CD8-positive, alpha-beta memory T cell (primary cell): ENCODE measurements at places on chromosomes 1 and 21.

DNA sequence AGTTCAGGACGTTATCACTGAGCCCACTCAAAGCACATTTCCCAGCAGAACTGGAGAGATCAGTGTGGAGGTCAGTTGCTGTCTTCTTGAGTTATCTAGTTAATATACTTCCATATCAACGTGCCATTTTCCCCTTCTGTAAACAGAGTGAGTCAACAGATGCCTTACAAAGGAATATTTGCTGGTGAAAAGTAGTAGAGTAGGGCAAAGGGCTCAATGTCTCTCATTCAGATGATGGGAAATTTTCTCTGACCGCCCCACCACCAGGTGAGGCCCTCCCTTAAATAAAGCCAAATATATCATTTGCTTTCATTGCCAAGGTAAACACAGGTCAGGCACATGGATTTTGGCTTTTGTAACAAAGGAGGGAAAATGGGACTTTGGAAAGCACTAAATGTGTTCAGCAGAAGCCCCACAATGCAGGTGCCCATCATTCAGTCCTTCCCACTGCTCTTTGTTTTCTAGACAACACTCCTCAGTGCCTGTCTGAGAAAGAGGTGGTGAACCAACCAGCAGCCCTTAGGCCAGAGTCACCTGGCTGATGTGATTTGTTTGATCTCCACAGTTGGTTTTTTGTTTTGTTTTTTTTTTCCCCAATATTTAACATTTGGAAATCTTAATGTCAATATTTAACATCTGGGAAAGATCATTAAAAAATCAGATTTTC lies 40.5 kb upstream of the SAMD13 start:
- no peak for DNase-seq

DNA sequence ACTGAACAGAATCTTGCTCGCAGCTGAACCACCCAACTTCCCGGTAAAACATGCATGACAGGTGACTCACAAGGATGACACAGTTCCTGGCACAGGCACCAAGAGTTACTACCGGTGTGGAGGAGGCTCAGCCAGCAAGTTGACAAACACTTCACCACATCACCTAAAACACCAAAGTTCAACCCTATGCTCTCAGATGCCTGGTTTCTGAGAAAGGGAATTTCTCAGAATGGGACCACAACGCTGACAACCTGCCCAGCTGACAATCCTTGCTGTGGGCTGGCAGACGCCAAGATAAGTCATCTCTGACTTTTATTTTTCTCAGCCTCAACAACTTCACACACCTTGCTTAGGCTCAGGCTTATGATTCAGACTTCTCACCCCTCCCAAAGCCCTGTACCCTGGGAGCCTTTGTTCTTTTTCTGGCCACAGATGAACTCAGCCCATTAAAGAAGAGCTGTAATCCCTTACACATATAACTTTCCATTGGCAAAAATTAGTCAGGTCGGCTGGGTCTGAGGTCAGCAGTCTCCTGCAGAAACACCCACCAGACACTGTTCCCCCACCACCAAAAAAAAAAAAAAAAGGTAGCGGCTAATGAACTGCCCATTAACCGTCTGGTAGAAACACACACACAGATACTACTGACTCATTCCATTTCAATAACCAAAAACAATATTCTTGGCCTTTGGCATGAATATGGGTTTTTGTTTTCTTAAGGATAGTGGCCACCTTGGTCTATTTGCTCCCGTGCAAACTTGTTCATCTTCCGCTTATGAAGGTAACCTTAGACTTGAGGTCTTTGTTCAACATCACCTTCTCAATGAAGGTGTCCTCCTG lies 10.8 kb upstream of the TIAM1 start:
- peak; percentile 21 for DNase-seq

DNA sequence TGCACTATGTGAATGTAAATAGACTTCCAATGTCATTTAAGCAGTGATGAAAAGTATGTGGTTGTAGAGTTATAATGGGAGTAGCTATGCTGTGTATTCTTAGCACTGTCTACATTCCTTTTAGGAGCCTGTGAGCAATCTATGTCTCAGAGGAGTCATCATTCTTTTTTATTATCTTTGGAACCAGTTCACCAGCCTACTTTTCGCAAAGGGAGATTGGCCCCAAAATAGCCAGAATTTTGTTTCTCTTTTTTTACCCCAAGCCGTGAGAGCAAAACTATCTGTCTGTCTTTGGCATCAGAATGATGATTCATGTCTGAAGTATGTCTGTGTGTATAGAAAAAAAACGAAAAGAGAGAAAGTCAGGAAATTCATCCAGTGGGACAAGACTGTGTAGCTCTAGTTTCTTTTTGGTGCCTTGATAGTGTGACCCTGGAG lies 44.2 kb downstream of the OSBPL9 start:
- DNase-seq: no peak

DNA sequence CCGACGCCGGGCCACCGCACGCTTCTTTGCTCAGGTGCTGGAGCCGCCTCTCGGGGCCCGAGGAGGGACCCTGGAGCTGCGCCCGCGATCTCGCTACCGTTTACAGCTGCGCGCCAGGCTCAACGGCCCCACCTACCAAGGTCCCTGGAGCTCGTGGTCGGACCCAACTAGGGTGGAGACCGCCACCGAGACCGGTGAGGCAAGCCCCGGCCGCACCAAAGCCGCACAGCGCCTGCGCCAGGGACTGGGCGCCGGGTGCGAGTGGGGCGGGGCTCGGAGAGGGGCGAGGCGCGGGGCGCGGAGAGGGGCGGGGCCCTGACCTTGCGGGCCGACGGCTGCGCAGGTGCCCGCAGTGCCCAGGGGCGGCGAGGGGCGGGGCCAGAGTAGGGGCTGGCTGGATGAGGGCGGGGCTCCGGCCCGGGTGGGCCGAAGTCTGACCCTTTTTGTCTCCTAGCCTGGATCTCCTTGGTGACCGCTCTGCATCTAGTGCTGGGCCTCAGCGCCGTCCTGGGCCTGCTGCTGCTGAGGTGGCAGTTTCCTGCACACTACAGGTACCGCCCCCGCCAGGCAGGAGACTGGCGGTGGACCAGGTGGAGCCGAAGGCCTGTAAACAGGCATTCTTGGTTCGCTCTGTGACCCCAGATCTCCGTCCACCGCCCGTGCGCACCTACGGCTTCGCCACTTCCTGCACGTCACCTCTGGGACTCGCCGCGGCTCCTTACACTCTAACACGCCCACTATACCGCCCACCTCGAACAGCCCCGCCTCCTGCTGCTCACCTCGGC lies 9.8 kb upstream of the CDC20 start:
- DNase-seq: peak; percentile 83

DNA sequence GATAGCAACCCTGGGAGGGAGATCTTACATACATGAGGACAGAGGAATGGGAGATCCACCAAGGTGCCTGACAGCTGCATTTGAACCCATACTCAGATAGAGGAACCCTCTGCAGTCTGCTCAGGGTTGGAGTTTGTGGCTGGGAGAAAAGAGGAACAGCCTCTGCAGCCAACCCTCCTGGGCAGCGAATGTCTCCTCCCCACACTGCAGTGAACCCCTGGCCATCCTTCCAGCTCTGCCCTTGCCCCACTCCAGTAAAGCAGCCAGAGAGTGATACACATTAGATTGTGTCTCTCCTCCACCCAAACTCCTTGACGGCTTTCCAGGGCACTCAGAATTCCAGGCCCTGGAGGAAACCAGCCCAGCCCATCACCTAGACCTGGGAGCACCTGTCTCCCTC lies 137.7 kb downstream of the RUNX1 start:
- DNase-seq: no peak

DNA sequence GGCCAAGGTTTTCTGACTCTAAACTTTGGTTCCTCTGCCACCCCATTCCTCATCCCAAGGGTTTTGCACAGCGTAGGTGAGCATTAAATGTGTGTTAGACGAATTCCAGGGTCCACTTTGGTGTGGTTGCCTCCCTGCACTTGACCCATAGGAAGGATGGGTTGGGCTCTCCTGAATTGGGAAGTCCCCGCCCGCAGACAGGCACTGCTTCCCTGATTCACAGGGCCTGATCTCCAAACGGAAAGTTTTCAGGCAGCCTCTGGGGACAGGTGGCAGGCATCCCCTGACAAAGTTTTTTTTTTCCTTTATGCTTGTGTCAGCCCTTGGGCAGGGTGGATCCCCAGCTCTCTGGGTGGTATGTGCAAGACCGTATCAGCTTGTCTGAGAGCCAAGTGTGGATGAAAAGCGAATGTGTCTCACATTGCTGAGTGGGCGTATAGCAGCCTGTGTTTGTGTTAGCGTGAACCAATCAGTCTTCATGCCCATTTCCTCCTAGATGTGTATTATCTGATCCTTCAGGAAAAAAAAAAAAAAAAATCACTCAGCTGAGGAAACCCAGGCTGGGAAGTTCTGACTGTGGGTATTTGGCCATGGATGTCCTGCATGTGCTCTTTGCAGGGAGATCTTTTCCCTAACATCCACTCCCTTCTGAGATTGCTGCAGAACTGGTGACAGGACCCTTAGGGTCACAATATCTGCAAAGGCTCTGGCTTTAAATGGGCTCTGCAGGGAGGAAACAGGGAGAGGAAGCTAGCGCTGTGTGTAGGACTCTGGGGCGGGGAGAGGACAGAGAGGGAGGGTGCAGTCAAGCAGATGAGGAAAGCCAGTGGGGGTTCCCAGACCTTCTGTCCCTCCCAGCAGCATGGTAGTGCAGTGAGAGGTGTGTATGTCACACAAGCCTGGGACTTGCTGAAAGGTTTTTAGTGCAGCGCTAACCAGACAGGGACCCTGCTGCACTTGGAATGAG lies 42.2 kb upstream of the TRABD2B start:
- no peak for DNase-seq

- no peak for DNase-seq
These were observed 17.9 kb upstream of the DYRK1A start for GRCh38 chr21:37348664-37349063.

DNA sequence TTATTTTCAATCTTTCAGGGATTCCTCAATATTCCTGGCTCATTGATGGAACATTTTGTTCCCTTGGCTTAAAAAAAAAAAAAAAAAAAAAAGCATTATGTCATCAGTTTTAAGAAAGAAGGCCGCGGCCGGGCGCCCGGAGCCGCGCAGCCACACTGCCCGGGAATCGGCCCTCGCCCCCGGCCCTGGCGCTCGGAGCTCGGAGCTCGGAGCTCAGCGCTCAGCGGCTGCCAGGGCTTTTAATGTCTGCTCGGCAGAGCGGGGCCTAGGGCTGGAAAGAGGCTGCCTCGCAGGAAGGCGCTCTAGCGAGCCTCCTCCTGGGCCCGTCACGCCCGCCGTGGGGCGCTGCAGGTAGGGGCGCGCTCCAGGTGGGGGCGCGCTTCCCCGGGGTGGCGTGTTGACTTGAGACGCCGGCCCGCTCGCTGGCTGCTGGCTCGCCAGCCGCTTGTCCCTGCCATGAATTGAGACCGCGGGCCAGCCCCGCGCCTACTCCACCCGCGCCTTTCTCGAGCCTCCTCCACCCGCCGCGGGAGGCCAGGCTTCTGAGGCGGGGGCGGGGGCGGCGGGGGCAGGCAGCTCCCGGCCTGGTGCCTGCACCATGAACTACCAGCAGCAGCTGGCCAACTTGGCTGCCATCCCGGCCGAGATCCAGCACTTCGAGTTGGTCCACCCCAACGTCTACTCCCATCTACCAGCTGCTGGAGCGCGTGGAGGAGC lies 5.4 kb upstream of the TDRD5 start:
- no peak for DNase-seq

DNA sequence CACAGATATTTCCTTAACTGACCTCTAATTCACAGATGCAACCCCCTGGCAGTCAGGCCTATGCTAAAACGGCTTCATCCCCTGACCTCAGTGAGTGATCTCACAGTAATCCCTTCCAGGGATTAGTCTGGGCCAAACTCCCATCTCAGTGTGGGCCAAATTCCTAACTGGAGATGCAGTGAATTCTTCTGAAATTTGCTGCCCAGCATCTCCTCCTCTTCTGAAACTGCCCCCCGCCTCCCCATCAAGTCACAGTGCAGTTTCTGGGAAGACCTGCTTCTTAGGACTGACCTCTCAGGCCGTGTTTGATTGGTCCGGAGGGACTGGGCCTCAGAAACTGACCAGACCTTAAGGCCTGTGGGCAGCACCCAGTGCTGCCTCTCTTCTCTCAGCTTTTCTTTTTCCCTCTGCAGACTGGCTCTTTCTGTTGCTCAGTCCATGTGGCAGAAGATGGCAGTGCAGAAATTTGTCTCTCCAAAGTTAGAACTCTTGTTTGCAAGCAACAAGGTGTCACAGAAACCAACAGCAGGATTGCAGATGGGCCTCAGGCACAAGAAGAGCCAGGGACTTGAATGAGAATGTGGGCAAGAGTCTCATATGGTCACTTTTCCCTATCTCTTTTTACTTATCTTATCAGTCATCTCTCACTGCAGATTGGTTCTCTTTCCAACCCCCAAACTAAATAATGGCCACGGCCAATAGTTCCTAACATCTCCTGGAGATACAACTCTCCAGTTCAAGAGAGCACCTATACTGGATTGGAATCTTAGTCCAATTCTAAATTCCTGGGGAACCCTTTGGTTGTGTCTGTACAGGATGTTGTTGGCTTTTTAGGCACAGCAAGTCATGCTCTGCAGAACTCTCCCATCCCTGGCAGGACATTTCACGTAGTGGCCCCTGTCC lies 95.5 kb upstream of the RALGPS2 start:
- DNase-seq: no peak

DNA sequence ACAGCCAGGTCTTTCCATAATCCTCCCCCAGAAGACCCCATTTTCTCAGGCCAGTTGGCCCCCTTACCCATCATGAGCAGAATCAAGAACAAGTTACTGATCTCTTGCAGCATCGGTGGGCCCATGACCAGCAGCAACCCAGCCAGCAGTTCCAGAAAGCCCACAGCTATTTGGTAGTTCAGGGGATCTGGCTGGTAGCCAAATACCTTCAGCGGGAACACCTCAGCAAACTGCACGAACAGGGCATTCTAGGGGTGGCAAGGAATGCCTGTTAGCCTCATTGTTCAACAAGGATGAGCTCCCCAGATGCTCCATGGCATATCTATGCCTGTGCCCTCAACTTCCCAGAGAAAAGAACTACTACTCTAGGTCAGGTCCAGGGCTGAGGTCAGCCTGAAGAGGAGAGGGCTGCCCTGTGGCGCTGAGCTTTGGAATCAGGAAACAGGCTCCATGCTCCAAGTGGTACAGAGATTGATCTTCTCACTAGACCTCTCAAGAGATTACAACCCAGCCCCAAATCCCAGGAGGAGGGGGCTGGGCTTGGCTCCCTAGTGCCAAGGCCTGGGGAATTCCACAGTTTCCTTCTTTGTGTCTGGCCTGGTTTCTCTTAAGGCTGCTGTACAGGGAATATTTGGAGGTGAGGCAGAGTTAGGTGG lies 1.3 kb downstream of the TMEM35B start:
- no peak for DNase-seq
